ENCODE measurements at places on chromosomes 4 and X. TPM values are rescaled to one million over a fixed set of nuclear protein-coding genes. Genes with fewer than 3 reads are reported as not detected.

GSX2 gene
- 1.7 TPM for total RNA-seq

TTC29 gene
- total RNA-seq: 0.74 TPM

NMU gene
- 1.7 TPM for total RNA-seq

UTP3 gene
- 17.0 TPM for total RNA-seq

NEUROG2 gene
- total RNA-seq: 25.1 TPM

ZRSR2 gene
- 5.4 TPM for total RNA-seq
